ENCODE measurements at places on chromosomes 2 and 18.

DNA sequence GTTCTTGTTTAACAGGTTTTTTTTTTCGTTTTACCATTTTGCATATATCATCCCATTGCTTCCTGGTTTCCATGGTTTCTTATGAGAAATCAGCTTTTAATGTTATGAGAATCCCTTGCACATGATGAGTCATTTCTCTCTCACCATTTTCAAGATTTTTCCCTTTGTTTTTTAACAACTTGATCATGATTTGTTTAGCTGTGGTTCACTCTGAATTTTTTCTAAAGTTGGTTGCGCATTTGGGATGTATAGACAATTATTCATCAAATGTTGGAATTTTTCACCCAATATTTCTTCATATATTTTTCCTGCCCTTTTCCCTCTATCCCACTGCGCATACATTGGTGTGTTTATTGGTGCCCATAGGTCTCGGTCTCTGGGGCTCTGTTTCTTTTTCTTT lies 42.4 kb upstream of the BIN1 start:
- DNase-seq, result no peak

GRCh38 chr18:38456253-38456652 lies 890.7 kb upstream of the CELF4 start:
- DNase-seq, result no peak

- DNase-seq, result no peak
Observed at GRCh38 chr2:84700006-84700405, 180.9 kb downstream of the TRABD2A start.

GRCh38 chr2:45040786-45041185 lies 31.5 kb upstream of the SIX2 start:
- no peak for DNase-seq

DNA sequence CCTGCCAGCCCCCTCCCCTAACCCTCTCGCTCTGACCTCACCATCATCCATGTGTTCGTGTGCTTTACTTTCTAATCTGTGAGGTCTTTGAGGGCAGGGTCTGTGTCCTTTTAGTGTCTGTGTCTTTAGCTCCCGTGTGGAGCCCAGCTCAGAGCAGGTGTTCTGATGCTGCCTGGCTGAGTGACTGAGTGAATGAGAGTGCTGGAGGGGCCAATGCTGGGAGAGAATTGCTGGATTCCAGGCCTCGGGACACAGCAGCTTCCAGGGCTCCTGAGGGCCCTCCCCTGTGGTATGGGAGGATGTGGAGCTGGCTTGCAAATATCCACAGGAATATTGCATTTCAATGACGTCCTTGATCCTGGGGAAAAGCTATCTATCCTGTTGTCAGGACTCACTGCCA lies 160.6 kb downstream of the ANKRD30B start:
- no peak for DNase-seq

- no peak for DNase-seq
Observed at GRCh38 chr2:74632209-74632938, 15.8 kb downstream of the M1AP start.

DNA sequence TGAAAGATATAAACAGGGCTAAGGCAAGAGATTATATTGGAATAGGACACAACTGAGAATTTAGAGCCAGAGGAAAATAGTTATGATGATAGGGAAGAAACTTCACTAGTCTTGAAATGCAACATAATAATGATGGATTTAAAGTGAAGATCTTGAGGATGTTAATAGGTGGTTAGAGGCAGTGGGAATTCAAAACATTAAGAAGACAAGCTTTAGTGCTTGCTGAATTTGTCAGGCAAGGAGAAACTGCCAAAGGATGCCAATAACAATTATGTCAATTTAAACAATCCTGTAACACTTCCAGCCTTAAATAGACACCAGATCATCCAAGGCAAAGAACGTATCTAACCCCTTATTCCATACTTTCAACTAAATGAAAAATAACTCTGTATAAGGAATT lies 330.1 kb downstream of the ERBB4 start:
- DNase-seq, result no peak

DNA sequence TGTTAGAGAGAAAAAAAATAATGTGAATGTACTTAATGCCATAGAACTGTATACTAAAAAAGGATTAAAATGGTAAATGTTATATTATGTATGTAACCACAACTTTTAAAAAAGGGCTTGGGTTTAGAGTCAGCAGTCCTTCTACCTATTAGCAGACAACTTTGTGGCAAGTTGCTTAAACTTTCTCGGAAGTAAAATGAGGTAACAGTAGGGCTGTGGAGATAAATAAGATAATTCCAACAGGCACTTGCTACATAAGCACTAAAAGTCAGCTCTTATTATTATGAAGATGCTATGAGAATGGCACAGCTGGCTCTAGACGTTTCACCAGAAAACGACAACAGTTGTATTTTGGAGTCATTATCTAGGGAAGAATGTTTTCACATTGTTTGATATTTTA lies 31.3 kb downstream of the AAK1 start:
- DNase-seq, result no peak

GRCh38 chr2:224638301-224638823 lies 53.2 kb upstream of the CUL3 start:
- no peak for DNase-seq

DNA sequence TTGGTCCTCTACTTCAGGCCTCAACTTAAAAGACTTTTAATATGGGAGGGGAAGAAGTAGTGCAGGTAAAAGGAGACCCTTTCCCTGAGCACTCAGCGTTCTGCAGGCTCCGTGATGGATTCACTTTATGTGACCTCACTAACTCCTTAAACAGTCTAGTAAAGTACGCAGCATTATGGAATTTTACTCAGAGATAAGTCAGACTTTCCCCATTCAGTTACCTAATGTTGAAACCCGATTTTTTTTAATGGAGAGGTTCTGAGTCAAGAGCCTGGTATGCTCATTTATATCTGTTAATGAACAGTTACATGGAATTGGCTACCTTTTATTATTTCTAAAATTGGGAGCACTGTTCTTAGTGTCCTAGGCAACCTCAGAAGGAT lies 34.1 kb downstream of the RASGRP3 start:
- DNase-seq, result no peak

GRCh38 chr2:64659252-64659651 lies 5.5 kb upstream of the SERTAD2 start:
- no peak for DNase-seq

DNA sequence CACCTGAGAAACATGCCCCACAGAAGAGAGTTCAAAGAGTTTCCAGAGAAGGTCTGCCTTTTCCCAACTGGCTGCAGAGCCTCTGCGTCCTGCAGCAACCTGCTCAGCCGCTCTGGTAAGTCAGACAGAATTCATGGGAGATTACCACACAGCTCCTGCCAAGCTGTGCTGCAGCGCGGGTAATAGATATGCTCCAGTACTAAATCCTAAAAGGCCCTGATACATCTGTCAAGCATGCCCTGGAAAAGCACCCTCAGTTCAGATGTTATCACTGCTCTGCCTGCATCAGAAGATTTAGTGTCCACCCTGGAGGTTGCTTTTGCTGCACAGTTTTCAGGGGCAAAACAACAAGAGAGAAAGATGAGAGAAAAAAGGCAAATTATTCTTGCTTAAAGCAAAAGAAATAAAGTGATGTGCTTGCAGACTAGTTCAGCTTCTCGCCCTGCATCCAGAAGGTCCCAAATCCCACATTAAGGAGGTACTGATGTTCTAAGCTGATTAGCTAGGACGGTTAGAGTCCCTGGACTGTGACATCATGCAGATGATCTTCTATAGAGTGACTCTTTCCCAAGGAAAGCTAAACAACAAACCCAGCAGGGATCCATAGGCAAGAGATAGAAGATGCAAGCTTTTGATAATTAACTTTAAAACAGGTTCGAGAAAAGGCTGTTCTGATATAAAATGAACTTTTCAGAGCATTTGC lies 488.6 kb downstream of the BCL11A start:
- DNase-seq, result no peak

DNA sequence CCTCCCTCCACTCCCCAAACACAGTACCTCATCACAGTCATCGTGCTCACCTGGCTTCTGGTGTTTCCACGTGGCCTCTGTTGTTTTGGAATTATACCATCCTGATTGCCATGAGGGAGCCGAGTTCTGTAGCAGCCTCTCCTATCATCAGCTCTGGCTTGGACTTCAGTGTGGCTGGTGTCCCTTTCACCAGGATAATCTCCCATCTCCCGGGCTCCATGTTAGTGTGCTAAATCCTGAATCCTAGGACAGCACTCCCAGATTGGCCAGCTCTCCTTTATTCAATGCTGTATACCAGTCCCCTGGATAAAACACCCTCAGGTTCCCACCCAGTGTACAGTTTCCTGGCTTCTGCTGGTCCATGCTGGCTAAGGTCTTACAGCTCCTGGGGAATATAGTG lies 53.3 kb downstream of the LONRF2 start:
- no peak for DNase-seq

DNA sequence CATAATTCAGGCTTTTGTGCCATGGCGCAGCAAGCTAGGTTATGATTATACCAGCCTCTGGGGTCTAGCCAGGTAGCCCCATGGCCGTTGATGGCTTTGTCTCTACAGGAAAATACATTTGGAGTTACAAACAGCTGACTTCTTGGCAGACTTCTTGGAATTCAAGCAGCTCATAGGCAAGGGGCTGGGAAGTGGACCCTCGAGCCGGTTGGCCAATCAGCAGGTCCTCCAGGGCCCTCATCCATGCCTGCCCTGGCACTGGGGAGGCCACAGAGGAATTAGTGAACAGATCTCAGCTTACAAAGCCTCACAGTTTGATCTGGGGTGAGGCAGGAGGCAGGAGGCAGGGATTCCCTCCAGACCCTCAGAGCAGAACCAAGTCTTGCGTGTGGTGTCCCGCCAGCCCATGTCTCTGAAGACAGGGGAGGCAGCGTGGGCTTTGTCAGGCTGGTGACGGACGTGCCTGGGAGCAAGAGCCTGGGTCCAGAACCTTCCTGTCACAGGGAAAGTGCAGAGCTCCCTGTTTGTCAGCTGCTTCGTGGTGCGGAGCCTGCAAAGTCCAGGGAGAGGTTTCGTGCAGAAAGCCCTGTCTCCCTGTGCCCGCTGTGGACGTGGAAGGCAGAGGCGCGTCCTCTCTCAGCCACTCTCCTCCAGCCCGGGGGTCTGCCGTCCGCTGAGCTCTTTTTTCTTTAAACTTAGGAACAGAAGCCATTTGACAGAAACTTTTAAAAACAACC lies 131.7 kb downstream of the KLHL29 start:
- DNase-seq, result no peak

DNA sequence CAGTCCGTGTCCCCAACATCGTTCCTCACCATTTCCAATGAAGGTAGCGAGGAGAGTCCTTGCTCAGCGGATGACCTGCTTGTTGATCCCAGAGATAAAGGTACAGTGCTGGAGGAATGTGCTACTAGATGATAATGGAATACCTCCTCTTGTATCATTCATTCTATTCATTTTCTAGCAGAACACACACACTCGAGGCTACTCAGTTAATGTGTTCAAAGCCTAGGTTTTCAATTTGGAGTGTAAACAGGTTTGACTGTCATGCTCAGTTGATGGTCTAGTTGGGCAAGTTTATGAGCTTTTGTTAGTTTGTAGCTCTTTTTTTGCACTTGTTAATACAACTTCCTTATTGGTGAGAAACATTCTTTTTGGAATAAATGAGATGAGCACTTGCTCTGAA lies 114.2 kb downstream of the ICA1L start:
- no peak for DNase-seq
